ENCODE measurements at places on chromosomes 4 and X.

DNA sequence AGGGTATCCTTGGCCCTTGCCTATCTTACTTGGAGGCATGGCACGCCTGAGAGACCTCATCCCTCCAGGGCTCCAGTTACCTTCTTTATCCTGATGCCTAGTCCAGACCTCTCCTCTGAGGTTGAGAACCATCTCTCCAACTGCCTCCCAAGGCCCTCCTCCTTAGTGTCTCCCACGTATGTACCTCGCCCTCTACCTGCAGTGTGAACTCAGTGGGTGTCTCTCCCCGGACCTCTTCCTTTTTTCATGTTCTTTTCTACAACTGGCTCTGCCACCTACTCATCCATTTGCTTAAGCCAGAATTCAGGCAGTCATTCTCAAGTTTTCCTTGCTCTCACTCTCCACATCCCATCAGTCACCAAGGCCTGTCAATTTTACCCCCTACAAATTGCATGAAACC lies 16.6 kb downstream of the RPS4X start:
- no peak for DNase-seq

DNA sequence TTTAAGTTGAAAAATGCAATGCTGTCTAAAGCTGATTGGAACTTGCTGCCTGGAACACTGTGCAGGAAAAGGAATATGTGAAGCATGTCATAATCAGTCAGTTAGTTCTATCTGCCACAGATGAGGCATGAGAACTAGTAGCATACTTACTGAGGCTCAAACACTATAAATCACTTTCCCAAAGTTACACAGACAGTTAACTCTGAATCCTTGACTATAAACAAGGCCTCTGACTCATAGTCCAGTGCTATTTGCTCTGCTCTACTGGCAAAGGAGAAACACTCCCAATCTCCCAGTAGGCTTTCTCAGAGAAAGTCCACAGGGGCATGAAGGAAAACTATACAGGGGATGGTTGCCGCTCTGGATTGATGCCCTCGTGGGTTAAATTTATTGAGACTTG lies 2078.4 kb upstream of the TENM3 start:
- DNase-seq, result no peak

GRCh38 chr4:108107729-108108382 lies 60.9 kb downstream of the LEF1 start:
- DNase-seq, result no peak

DNA sequence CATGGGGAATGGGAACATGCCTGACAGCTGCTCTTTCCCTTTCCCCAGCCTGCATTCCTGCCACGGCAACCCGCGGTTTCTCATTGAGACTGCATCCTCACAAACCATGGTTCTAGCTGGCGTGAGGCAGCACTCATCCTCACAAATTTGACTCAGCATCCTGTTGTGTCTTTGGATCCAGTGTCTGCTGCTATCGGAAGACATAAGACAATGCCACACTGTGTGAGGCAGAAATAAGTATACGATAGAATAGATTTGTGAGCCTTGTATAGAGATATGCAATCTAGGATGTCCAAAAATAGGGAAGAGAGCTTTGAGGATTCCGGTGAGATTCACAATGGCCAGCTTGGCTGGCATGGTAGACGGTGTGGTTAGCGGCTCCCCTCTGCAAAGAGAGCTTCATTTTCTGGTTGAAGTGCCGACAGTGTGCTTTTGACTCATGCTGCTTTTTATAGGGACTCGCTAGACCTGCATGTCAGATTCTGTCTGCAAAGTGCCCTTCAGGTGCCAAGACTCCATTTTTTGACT lies 161.3 kb upstream of the PSAPL1 start:
- no peak for DNase-seq

GRCh38 chrX:20253232-20253543 lies 13.5 kb downstream of the RPS6KA3 start:
- DNase-seq, result no peak
